ENCODE measurements at places on chromosomes 5 and 9.

DNA sequence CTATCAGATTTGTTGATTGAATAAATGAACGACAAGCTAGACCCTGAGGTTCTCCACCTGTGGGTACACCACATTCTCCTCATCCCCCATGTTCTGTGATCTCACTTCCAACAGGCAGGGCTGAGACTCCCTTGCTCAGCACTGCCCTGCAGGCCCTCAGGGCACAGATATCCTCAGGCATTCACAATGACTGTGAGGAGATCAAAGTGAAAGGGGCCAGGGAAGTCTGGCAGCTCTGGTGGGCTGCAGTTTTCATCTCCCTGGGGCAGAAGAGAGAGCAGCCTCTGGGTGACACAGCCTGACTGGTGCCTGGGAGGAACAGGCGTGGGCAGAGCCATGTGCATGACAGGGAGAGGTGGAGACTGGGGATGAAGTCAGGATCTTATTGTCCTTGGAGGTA lies 142.4 kb upstream of the C9orf72 start:
- DNase-seq, result no peak

DNA sequence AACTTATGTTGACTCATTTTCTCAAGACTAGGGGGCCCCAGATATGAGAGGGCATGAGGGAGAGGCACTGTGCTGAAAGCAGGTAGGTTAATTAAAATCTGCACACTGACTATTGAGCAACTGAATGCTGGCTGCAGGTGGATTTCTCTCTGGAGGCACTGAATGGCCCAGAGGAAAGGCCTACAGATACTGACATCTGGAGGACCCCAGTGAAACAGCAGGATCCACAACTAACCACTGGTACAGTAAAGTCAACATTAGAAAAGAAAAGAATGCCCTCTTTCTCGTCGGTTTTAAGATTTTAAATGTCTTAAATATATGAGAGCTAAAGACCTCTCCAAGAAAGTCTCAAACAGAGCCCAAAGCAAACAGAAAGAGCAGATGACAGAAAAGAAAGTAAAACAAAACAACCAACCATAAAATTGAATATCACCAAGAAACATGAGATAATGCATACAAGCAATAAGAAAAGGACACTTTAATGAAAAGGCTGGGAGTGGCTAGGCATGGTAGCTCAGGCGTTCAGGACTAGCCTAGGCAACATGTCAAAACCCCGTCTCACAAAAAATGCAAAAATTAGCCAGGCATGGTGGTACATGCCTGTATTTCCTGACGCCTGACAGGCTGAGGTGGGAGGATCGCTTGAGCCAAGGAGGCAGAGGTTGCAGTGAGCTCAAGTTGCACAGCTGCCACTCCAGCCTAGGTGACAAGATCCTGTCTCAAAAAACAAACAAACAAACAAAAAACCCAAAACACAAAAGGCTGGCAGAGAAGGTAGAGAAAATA lies 43.3 kb downstream of the PUM3 start:
- DNase-seq, result peak; percentile 69

- peak; percentile 41 for DNase-seq
These were observed 40.4 kb downstream of the SAR1B start for GRCh38 chr5:134592141-134592746.

GRCh38 chr5:1108023-1108864 lies 3.6 kb downstream of the SLC12A7 start:
- DNase-seq, result no peak

DNA sequence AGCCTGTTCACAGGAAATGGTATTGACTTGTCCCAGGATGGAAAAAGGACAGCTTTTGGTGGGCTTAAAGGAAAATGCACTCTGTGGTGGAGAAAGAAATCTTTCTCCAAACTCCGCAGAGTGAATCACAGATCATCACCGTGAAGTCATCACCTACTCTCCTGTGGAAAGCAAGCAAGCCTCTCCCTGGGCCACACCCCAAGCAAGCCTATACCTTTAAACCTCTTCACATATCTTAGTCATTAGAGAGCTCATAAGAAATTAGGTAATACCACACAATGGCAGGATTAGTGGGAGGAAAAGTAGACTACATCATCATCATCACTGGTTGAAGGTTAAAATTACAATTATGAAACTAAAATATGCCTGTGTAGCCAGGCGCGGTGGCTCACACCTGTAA lies 23.2 kb downstream of the TLE1 start:
- DNase-seq, result no peak

Data from choroid plexus epithelial cell (primary cell).